ENCODE measurements at places on chromosomes 5 and 9. TPM values are rescaled to one million over a fixed set of nuclear protein-coding genes. Genes with fewer than 3 reads are reported as not detected.

Gene SPOCK1
- polyA plus RNA-seq: 167 TPM

Gene LIFR
- 39.8 TPM for polyA plus RNA-seq

Gene IER5L
- 7.6 TPM for polyA plus RNA-seq

Gene PCDHA1
- 9.7 TPM for polyA plus RNA-seq

Gene TAF11L5
- not detected for polyA plus RNA-seq

Gene TMEM174
- polyA plus RNA-seq: 0.14 TPM

Gene ADAMTS12
- polyA plus RNA-seq: 8.1 TPM

Gene HAVCR2
- polyA plus RNA-seq: 8.5 TPM

Gene UTP15
- polyA plus RNA-seq: 9.7 TPM

Gene GABRB2
- polyA plus RNA-seq: 9.8 TPM

Gene PGM5
- polyA plus RNA-seq: 5.2 TPM

Gene CKMT2
- 3.8 TPM for polyA plus RNA-seq

Gene ASS1
- polyA plus RNA-seq: 64.7 TPM

Gene SCGB3A2
- 0.54 TPM for polyA plus RNA-seq

Gene RUFY1
- polyA plus RNA-seq: 46.0 TPM

Gene SNX18
- polyA plus RNA-seq: 24.8 TPM

Gene GLDC
- 31.9 TPM for polyA plus RNA-seq

Gene ACSL6
- polyA plus RNA-seq: 77.7 TPM

Gene PDZD2
- polyA plus RNA-seq: 36.8 TPM

Gene TERT
- not detected for polyA plus RNA-seq

Gene FBN2
- polyA plus RNA-seq: 11.9 TPM
